ENCODE measurements at places on chromosomes 1 and 21.

DNA sequence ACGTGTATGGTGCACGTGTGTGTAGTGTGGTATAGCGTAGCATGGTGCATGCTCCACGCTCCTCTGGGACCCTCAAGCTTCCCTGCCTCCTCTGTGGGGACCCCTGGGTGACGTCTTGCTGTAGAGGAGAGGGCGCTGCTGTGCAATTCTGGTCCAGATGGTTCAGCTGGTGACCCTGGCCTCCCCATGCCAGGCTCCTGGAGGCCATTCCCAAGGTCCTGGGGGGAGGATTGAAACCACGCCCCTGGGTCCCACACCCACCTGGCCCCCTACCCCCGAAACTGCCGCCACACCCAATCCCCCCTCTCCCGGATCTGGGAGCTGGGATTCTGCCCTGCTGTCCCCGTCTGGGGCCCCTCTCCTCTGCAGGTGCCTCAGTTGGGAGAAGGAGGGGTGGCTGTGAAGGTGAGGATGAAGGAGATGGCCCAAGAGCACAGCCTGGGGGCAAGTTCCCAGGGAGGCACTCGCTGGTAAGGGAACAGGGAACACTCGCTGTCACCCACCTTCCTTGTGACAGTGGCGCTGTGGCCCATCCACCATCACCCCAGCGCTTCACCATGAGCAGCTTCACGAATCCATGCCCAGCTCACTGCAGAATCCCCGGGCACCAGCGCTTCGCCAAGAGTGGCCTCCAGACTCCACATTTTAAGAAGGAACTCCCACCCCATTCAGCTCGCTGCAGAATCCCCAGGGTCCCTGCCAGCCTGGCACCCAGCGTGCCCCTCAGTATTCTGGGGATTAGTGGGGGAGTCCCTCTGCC lies 38.0 kb downstream of the WDR4 start:
- no peak for DNase-seq

GRCh38 chr1:81312272-81312754 lies 488.4 kb upstream of the ADGRL2 start:
- DNase-seq, result no peak

GRCh38 chr1:87330057-87330884 lies 1.6 kb downstream of the LMO4 start:
- no peak for DNase-seq

DNA sequence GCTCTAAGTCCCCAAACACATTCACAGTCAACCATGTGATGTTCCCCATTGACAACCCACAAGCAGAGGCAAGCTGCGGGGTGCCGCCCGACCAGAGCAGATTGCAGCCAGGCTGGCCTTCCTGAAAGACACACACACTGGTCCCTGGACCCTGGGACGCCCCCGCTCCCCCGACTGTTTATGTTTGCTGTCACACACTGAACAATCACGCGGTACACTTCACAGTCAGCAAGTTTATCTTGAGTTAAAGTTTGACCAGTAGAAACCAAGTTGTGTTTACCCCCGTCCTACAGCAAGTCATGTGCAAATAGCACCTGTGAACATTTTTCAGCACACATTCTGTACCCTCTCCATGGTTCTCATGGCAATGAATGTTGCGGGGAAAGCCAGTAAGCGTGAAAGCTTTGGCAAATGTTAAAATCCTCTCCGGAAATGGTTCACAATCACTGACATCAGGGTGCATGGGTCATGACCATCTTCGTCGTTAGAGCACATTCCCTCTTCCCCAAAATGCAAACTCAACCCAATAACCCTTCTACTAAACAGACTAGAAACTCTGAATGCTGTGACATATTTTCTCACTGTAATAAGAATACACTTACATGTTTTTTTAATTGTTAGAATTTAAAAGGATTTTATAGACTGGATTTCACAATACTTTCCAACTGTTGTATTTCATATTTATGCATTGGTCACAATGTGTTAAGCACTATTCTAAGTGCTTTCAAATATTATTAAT lies 33.3 kb upstream of the IRF2BP2 start:
- no peak for DNase-seq

DNA sequence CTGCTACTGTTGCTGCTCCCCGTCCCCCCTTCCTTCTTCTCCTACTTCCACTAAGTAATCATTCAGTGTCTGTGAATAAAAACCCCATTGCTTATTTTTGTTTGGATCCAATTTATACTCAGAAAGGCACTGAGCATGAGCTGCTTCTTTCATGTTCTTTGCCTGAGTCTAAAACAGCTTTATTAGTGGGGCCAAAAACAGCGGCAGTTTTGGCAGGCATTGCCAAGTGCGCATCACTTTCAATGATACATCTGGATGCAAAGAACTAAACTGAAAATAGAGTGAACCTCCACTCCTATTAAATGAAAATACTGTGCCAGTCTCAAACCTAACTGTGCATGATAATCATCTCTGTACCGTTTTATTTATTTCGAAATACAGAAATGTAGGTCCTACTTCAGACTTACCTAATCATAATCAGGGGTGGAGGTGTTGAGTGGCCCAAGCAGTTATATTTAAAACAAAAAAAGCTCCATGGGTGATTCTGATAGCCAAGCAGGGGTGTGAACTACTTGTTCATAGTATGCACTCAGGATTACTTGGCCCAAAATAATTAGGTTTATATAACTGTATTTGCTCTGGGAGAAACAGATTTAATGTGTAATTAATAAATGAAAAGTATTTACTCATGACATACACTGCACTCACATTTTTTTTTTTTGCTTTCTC lies 48.4 kb downstream of the NEK7 start:
- no peak for DNase-seq

DNA sequence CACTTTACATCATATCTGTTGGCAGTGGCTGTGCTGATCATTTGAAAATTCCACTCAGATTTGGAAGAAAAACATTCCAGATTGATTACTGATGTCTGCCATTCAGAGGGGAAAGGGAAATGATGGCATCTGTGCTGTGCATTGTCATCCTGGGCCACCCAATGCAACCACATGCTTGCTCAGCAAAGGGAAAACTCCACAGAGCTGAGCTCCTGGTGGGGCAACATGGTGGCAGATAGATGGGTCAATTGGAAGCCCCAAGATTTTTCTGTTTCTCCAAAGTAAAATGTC lies 11.8 kb downstream of the OXCT2 start:
- no peak for DNase-seq

GRCh38 chr21:38659936-38660332 lies 145.8 kb upstream of the ETS2 start:
- DNase-seq, result no peak

DNA sequence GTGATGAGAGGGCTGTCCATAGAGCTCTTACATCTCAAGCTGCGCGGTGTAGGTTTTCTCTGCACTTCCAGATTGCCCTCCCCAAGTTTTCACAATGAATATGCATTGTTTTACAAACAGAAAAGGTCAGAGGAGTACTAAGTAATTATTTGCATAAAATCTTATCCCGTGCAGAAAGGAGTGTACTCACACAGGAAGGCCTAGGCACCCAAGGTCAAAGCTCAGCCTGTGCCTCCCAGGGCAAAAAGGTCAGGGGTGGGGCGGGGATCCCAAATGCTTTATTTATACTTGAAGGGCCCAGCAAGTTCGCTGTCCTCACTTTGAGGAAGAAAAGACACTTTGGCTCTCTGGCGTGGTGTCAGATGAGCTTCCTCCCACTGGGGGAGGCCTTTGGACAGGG lies 10.3 kb upstream of the KCNE1 start:
- DNase-seq, result no peak

DNA sequence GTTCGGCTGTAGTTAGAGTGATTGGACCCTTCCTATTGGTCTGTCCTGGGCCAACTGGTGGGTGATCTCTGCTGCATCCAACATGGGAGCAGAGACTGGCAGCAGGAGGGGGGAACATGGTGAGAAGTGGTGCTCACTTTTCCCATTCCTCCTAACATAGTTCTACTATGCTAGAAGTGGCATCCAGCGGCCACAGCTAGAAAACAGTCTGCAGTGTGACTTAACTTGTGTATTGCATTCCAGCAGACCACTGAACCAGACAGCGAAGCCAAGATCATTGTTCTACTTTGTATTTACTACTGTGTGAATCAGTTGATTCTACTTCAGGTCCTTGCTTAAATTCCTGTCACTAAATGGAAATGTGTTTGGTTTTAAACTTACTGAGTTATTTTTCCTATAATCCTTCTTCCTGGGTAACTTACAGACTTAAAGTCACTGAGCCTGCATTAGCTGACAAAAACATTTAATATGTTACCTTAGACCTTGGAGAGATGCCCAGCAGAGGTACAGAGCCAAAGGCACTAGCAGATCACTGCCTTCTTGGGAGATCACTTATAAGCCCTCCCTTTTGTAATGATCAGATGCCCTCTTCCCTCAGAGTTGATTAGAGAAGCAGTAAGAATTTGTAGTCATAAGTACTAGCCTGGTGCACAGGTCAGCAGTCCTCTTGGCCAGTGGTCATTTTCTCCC lies 8.2 kb downstream of the FABP3 start:
- no peak for DNase-seq

DNA sequence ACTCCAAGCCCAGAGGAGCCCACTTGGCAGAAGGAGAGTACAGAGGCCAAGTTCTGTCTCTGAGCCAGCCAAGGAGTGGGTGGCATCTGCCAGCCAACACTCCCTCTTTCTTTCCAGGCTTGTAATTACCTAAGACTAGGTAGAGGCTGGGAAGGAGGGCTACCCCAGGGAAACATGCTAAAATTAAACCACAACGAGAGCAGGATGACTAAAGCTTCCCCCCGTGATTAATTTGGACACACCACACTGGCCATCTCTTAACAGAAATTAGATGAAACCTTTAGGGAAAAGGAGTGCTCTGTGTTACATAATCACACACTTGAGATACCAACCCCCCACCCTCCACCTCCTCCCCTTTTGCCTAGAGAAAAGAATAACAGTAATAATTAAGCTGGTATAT lies 102.1 kb upstream of the ZC3H12A start:
- no peak for DNase-seq

- DNase-seq, result no peak
These were observed 25.6 kb upstream of the SCCPDH start for GRCh38 chr1:246698466-246699094.

DNA sequence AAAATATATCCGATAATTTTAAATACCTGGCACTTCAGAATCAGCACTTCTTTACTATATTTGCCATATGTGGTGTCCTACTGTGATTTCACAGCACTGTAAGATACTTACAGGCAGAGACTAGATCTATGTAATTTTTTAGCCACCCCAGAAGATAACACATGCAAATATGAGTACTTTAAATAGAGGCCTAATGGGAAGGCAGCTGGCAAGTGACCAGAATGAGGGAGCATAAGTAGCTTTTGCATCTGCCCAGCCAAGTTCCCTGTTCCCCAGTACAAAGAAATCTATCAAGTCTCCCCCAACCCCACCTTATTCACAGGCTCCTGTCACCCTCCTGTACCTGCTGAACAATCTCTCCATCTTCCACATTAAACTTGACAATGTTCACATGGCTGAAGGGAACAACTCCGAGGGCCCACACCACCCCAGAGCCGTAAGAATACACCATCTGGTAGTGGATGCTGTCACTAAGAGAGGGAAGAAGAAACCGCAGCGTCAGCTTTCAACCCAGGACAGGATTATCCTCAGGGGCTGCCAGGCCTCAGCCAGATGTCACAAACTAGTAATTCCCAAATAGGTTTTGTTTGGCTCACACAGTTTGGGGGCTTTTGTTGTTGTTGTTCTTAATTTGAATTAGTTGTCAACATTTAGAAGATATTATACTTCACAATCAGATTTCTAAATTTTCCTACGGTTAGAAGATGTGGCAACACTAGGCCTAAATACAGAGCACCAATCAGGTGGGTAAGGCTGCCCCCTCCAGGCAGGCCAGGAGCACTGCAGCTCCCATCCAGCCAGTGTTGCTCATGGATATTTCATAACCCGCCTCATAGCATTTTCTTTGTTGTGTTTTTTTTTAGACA lies 10.4 kb downstream of the EMC1 start:
- DNase-seq, result no peak

DNA sequence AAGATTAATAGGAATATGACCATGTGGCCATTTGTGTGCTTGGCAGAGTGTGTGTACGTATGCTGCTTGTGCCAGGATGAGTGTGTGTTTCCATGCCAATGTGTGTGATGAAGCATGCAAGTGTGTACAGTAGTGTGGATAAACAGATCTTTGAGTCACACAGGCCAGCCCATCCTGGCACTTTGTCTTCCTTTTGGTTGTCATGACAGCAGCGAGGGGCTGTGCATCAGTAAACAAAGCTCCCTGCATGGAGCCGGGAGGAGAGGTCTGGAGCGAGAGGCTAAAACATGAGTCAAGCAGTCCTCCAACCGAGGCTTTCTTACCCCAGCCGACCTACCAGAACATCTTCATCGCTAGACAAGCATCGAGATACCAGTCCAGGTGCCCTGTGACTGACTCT lies 221.2 kb downstream of the CACNA1E start:
- no peak for DNase-seq

DNA sequence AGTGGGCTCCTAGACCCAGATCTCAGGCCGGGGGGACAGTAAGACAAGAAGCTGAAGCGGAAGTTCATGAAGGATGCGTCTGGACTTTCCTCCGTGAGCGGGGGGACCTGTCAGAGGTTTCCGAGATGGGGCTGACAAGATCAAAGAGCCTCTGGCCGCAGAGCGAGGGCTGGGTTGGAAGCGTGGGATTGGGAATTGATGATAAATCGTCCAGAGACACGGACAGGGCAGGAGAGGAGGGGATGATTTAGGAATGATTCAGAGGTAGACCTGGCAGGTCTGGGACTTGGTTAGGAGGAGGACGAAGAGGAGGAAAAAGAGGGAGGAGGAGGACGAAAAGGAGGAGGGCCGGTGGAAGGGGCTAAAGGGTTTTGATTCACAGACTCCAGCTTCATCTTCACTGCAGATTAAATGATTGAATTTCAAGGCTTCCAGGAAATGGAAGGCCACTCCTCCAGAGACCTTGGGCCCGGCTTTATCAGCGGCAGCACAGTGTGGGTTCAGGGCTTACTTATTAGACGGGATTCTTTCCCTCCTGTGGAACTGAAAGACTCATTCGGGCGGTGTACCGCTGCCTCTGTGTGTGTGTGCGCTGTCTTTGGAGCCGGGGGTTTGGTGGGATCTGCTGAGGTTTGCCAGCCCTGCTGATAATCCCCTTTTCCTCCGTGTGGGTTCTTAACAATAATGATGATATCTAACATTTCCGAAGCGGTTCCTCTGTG lies 85.7 kb upstream of the SLC45A1 start:
- no peak for DNase-seq

DNA sequence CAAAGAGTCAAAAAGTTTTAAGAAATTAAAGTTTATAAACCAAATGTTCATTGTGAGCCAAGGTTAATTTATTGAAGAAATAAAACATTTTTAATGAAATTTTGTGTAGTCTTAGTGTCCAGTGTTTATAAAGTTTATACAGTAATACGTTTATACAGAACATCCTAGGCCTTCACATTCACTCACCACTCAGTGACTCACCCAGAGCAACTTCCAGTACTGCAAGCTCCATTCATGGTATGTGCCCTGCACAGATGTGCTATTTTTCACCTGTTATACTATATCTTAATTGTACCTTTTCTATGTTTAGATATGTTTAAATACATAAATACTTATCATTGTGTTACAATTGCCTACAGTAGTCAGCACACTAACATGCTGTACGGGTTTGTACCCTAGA lies 33.6 kb downstream of the TYW3 start:
- DNase-seq, result no peak

- DNase-seq, result no peak
These were observed 36.4 kb downstream of the PRKCZ start for GRCh38 chr1:2086446-2087078.
